ENCODE measurements at places on chromosomes 11 and 22. TPM values are rescaled to one million over a fixed set of nuclear protein-coding genes. Genes with fewer than 3 reads are reported as not detected.

GRCh38 chr11:44893846-44894617 lies 56.7 kb downstream of the TP53I11 start:
- peak; percentile 70 for DNase-seq

DNA sequence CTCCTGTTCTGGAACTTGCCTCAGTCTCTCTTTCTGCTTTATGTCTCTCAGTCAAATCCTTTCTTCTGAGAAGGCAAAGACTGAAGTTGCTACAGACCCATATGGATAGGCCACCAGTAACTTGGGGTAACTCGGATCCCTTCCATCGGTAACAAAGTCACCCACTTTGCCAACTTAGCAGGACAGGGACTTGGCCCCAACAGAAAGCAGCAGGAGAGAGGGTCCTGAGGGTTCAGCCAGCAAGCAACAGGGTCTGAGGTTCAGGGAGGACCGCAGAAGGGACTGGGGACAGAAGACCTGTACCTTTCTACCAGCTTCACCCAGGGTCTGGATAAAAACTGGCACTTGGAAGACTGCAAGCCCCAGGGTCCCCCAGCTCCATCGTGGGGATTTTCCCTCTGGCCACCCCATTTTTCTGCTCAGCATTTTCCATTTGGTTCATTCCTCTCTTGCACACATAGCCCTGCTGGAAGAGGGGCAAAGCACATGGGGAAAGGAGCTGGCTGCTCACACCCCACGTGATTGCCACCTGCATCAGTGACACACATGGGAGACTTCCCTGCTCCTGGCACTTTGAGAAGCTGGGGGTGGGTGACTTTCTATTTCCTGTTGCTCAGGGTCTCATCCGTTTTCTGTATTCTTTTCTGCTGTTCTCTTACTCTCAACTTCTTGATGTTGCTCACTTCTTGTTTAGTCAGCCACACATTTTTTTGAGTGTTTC lies 34.6 kb upstream of the GNAZ start:
- DNase-seq: no peak

- no peak for DNase-seq
These were observed 70.1 kb downstream of the CYB5R2 start for GRCh38 chr11:7603031-7603781.

DNA sequence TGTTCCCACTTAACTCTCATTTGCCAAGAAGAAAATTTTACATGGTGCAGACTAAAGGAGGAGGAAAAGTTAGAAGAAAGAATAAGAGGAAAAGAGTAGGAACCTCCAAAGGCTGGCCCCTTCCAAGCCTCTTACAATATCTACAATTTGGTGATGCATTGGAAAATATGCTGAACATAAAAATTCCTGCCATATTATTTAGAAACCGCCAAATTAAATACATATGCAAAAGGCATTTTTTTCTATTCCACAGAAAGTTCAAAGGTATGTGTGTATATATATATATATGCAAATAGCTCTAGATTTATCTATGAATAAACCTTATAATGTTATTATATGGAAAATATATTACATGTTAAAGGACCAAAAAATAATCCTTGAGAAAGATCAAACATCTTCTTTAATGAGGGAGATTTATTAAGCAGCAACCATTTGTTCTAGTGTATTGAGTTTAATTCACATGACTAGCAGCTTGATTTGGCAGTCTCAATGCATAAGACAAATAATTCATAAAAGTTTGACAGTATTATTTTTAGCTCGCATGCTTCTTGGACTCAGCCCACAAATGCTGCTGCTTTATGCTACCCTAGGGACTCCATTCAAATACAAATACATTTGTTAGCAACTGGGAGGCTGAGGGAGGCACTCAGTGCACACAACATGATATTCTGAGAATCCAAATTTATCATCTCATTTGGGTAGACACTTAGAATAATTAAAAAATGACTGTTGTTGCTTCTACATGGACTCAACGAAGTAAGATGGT lies 184.9 kb downstream of the SBF2 start:
- peak; percentile 50 for DNase-seq

DNA sequence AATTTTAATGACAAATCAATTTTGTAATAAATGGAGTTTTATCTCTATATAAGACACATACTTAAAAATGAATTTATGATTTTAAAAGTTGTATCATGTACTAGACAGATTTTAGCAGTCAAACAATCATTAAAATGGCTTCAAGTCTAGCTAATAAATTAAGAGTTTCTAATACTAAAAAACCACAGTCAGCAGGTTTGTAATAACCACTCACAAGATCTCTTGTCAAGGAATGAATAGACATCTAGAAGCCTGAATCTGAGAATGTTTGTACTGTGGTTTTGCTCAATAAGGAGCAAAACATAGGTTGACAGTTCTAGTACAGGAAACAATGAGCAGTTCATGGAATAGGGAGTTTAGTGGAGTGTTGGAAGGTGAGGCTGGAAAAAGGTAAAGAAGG lies 81.2 kb downstream of the DEUP1 start:
- no peak for DNase-seq

KCNE3 gene
- total RNA-seq: under 0.01 TPM

SOX6 gene
- total RNA-seq: 22.0 TPM

PKNOX2 gene
- total RNA-seq: 2.9 TPM

GRIA4 gene
- 12.2 TPM for total RNA-seq

Data from fibroblast of villous mesenchyme (primary cell).